ENCODE measurements at places on chromosomes 3 and 15. TPM values are rescaled to one million over a fixed set of nuclear protein-coding genes. Genes with fewer than 3 reads are reported as not detected.

The CHCHD6 gene
- total RNA-seq, result 18.1 TPM

The OSBPL10 gene
- total RNA-seq, result 157 TPM

The PARP15 gene
- 0.81 TPM for total RNA-seq

The IL17RE gene
- total RNA-seq, result 0.53 TPM

The SPSB4 gene
- total RNA-seq, result not detected

The LCMT2 gene
- total RNA-seq, result 10.5 TPM

GRCh38 chr3:42988097-42988496 is 9.0 kb downstream of the GASK1A start:
- no peak for DNase-seq

DNA sequence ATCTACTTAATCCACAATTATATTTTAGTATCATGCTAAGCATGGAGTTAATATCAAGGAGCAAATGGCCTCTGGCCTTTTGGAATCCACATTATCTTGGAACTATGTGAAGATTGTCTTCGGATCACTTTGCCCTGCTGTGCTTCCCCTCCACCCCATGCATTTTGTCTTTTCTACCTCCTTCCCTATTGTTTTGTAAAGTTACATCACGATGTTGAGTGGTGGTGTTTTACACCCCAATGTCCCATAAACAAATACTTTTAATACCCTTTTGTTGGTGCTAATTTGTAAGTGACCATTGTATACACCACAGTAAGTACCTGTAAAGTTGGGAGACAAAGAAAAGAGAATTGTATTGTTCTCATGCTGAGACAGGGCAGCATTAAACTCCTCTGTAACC is 258.4 kb upstream of the ZNF717 start:
- DNase-seq, result no peak

DNA sequence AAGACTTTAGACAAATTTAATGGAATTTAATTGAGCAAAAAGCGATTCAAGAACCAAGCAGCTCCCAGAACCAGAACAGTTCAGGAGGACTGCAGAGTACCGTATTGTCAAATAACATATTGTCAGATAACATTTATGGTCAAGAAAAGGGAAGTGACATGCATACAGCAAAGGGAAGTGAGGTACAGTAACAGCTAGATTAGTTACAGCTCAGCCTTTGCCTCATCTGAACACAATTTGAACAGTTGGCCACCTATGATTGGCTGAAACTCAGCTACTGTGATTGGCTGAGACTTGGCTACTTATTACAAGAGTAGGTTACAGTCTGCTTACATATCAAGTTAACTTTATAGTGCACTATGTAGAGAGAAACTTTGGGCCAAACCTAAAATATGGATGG is 21.9 kb downstream of the ZFAND6 start:
- DNase-seq, result peak; percentile 40

GRCh38 chr15:48962662-48963523 is 826 bp downstream of the SHC4 start:
- DNase-seq, result no peak

GRCh38 chr15:70152070-70152480 is 54.4 kb upstream of the TLE3 start:
- DNase-seq, result no peak

DNA sequence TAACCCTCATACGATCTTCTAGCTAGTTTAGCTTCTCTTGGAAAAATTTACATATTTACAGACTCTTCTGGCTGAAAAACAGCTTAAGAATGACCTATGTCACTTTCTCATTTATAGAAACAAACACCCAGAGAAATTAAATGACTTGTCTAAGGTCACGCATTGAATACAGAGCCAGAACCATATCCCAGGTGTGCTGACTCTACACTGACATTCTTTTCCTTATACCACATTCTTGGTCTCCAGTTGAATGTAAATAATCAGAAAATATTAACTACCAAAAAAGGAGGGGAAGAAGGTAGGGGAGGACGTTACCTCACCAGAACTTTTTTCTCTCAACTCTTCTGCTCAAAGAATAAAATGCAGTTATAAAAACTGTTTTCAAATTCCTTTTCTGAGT is 95.0 kb downstream of the THRB start:
- no peak for DNase-seq

DNA sequence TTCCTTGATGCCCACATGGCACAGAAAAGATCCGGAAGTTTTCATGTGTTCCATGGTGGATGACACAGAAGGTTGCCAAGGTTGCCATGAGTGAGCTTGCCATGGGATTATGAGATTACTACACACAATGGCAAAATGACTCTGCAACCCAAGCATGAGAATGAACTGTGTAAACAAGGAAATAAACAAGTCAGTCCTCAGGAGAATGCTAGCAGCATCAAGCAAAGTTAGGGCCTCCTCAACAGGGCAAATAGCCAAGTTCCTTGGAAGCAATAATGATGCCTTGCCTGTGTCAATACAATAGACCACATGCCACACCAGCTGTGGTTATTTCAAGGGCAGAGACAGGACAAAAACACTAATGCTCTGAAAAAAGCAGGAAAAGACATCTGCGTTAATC is 41.8 kb downstream of the AQR start:
- no peak for DNase-seq

GRCh38 chr3:137509354-137510045 is 254.6 kb upstream of the SOX14 start:
- DNase-seq, result no peak

- no peak for DNase-seq
These were observed 458.5 kb downstream of the AGBL1 start for GRCh38 chr15:86538141-86538540.

DNA sequence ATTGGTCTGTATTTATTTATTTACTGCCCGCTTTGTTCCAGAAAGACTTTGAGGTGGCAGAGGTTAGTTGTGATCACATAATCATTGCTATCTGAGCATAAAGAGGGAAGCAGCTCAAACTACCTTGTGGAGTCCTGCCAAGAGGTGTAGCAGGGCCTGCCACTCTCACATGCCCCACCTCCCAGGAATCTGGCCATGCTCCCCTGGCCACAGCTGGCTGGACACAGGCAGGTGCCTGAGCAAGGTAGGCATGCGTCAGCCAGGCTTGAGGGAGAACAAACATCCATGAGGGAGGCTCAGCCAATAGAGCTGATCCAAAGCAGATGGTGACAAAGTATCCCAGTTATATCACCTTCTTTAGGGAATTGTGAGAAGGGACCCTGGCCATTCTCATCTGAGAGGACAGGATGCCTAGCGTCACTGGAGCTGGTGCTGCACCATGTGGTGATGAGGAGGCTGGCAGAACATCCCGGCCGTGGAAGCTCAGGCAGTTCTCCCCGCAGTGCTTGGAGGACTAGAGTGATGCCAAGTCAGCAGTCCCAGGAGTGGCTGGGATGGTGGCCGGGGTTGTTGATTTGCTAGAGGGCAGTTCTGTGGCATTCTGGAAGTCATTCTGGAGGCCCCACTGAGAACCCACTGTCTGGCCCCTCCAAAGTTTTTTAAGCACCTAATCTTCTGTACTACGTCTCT is 6.8 kb upstream of the POLG start:
- no peak for DNase-seq

- DNase-seq, result no peak
These were observed 156.0 kb downstream of the PDE8A start for GRCh38 chr15:85137489-85138168.

DNA sequence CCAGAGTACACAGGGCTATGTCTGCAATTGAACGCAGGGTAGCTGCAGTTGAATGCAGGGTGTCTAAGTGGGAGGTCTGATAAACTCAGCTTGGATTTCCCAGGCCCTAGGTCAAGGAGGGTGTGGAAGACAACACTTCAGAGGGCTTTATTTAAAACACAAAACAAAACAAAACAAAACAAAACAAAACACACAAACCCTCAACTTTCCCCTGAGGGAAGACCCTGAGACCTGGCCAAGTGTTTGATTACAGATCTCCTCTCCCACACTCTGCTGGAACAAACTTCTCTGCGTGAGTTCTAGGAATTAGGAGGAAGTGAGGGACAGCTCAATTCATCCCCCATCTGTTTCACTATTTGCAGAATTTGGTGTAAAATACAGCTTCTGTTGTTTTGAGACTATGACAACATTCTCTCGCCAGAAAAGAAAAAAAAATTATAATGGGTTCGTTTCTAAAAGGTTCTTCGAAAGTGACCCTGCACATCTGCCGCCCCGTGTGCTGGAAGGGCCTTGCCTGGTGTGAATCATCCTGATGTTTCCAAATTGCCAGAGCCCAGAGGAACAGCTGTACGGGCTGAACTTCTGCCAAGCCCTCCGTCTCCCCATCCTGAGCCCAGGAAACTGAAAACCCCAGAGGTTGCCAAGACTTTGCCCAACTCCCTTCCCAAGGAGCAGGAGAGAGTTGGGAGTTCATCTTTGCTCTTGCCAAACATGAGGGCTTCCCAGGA is 73.3 kb upstream of the RAD18 start:
- DNase-seq, result no peak

- no peak for DNase-seq
These were observed 71.3 kb downstream of the CMTM8 start for GRCh38 chr3:32309654-32310242.
